ENCODE measurements at places on chromosomes 4 and X. TPM values are rescaled to one million over a fixed set of nuclear protein-coding genes. Genes with fewer than 3 reads are reported as not detected.

Gene CLGN
- polyA plus RNA-seq, result 3.5 TPM

DNA sequence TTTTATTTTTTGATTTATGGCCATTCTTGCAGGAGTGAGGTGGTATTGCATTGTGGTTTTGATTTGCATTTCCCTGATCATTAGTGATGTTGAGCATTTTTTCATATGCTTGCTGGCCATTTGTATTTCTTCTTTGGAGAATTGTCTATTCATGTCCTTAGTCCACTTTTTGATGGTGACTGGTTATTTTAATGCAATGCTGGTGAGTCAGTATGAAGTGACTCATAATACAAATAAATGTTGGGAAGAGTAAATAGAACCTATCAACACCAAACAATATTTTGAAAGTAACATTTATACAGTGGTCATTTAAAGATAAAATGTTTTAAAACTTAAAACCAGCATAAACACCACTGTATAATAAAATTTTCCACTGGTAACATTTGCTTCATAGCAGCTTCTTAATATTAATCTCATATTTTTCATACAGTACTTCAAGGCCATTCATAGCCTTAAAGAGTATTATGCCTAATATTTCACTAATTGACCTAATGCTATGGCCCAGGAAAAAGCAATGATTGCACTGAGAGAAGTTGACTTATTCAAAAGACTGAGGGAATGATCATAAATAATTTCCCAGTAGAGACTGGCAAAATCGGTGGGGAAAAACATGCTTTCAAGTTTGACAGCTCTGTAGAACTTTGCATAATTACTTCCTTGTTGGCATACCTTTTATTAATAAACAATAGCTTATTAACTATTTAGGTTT is 33.9 kb downstream of the CASK start:
- no peak for DNase-seq

Gene AREG
- polyA plus RNA-seq, result 0.16 TPM

Gene TMPRSS11D
- polyA plus RNA-seq, result 0.11 TPM

DNA sequence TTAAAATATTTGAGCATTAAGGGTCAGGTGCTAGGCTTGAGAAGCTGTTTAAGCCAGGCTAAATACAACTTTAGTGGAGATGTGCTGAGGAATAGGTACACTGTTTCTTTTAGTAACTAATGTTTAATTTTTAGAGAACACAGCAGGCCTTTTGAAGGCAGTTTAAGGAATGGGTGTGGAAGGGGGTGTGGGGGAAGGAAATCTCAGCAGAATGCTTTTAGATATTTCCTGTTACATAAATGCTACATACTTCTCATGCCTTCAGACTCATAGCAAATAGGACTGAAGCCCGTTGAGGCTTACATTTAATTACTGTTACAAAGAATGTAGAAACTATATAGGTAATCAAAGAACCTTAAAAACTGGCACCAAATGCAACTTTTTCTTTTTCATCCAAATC is 66.3 kb downstream of the WWC2 start:
- DNase-seq, result no peak

- no peak for DNase-seq
Observed at GRCh38 chr4:4856071-4857000, 3.1 kb upstream of the MSX1 start.

- DNase-seq, result no peak
Observed at GRCh38 chr4:54015423-54016030, 48.9 kb downstream of the CHIC2 start.

- no peak for DNase-seq
Observed at GRCh38 chrX:40008791-40009461, 88.8 kb downstream of the BCOR start.

DNA sequence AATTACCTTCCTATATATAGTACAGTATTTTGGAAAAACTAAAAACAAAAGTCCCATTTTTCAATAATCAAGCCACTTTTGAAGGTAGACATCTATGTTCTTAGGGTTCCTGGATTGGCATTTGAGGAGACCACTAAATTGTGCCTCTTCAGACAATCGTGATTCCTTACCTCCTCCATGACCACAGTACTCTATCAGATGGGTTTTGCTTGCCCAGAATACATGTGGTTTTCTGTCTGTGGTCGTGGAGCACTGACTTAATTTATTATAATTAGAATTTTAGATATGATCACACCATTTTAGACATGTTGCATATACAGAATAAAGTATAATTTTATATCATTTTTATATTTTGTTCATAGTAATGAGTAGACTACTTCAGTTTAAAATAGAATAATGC is 67.9 kb downstream of the NDST3 start:
- no peak for DNase-seq

Gene CENPU
- 47.2 TPM for polyA plus RNA-seq

GRCh38 chr4:108018040-108018883 is 28.6 kb downstream of the HADH start:
- peak; percentile 77 for DNase-seq

DNA sequence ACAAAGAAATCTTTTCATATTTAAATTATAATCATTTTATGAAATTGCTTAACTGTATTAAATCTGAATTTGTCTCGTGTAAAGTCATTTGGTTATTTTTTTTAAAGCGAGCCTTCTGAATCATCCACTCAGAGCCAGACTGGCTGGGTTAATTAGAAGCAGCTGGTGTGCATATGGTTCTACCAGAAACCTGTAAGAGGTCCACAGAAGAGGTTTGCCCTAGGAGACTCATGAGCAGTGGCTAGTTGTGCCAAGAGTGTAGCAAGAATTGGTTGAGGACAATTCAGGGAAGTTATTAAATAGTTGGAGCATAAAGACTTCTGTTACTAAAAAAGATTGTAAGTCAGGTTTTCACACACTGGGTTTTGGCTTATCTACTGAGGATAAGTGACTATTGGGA is 267.4 kb downstream of the IL1RAPL2 start:
- DNase-seq, result no peak

DNA sequence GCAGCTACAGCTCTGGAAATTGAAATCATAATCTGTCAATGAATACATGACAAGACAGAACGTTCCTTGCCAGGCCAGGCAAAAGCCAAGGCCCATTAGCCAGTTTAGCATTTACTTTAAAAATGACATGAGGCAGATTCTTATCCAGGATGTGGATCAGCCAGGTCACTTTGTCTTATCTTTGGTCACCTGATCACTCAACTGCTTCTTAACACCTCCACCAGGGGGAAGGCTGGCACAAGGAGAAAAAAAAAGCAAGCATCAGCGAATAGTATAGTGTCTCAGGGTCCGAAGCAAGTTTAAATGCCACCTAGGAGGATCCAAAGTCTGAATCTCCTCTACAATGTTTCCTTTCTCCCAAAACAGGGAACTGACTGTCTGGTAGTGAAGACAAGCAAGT is 18.8 kb downstream of the ATP1B4 start:
- DNase-seq, result no peak

- no peak for DNase-seq
Observed at GRCh38 chr4:26978387-26979053, 117.9 kb downstream of the STIM2 start.

DNA sequence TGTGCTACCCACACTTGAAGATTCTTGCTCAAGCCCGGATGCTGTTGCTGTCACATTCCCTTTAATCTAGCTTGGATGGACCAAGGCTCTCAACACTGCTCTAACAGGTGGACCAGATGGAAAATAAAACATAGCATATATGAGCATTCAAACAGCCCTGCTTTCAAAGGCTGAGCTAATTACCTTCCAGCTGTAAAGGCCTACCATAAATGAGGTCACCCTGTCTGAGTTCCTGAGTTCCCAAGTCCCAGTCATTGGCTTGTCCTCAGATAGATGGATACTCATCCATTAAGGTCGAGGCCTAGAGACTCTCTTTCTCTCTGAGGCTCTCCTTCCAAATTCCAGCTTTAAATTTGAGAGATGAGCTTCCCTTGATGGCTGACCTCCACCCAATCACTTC is 147.5 kb downstream of the STOX2 start:
- DNase-seq, result no peak

DNA sequence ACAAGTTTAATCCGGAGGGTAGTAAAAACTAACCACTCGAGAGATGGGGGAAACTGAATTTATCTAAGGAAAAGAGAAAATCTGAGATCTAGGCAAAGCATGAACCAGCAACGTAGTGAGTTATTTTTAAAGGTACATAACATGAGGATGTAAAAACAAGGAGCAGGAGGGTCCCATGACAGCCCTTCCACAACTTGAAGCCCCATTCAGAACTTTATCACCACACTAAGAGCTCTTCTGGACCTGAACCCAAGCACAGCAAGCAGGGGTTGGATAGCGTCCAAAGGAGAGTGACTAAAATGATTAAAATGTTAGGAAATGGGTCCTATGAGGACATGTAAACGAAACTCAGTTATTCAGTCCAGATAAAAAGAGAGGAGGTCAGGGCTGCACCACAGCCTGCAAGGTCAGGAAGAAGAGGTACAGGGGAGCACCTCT is 16.2 kb downstream of the SH3RF1 start:
- DNase-seq, result no peak

DNA sequence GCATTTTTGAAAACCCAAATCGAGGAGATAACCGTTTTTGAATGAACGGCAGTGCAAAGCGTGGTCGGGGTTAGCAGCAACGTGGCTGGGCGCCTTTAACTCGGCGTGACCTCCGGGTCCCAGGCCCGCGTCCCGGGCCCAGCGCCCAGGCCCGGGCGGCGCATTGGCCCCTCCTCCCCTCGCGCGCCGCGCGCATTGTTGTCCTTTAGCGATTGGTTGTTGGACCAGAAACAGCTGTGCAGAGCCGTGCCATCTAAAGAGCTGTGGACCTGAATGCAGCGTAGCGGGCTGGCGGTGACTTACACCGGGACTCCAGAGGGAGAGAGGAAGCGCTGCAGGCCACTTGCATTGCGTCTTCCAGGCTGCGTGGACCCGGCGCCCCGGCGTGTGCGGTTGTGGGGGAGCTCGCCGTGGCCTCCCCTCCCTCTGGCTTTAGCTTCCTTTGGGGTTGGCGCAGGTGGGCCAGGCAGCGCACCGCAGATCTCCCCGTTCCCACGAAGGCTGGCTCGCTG is at the start of gene STOX2:
Gene STOX2 (plus strand): TSS at position 227 of the 512 bp plus-strand sequence. CDS start 1,484 bp downstream, outside the sequence.
- DNase-seq, result peak; percentile 59

Gene SHOX
- polyA plus RNA-seq, result 0.17 TPM

- DNase-seq, result no peak
Observed at GRCh38 chr4:148396986-148397673, 45.1 kb downstream of the NR3C2 start.

All from renal cortex interstitium (tissue), 15 donors.